ENCODE measurements at places on chromosomes 6 and 20. TPM values are rescaled to one million over a fixed set of nuclear protein-coding genes. Genes with fewer than 3 reads are reported as not detected.

- DNase-seq = no peak
These were observed 828 bp upstream of the XKR7 start for GRCh38 chr20:31966991-31967655.

SPDEF gene
- total RNA-seq = not detected

LY6G6C gene
- total RNA-seq = not detected

GRCh38 chr6:70270287-70271005 is 32.4 kb downstream of the COL9A1 start:
- DNase-seq = no peak

- no peak for DNase-seq
These were observed 166.0 kb downstream of the VEGFA start for GRCh38 chr6:43935921-43936439.
